Activated naive CD4-positive, alpha-beta T cell treated with anti-CD3 and anti-CD28 coated beads, Interleukin-2, amount 50 U/mL, for 16 hours (primary cell): ENCODE measurements at places on chromosomes 3 and 15.

GRCh38 chr3:113251817-113252216 lies 40.5 kb downstream of the BOC start:
- no peak for DNase-seq

GRCh38 chr15:99438691-99439523 lies 126.9 kb upstream of the MEF2A start:
- peak; percentile 44 for DNase-seq

- no peak for DNase-seq
These were observed 9.4 kb upstream of the SACM1L start for GRCh38 chr3:45679805-45680204.

- no peak for DNase-seq
These were observed 630.9 kb upstream of the AGTR1 start for GRCh38 chr3:148066802-148067201.

GRCh38 chr3:170728181-170728580 lies 141.8 kb downstream of the RPL22L1 start:
- DNase-seq = no peak

GRCh38 chr15:91942720-91943394 lies 89.3 kb downstream of the SLCO3A1 start:
- DNase-seq = no peak

DNA sequence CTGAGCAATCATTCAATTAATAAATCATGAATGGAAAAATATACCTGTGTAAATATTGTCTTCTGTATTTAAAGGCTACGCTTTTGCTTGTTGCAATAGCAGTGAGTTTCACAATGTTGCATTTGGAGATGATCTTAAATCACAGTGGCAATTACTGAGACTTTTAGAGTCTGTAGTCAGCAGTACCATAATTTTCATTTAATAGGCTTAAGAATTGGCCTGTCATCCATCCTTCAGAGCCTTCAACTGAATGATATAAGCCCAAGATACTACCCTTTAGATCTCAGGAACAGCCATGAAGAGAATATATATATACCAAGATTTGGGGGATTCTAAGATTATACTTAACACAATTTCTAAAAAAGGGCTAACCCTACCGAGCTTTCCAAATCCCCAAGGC lies 458.1 kb downstream of the GBE1 start:
- no peak for DNase-seq

DNA sequence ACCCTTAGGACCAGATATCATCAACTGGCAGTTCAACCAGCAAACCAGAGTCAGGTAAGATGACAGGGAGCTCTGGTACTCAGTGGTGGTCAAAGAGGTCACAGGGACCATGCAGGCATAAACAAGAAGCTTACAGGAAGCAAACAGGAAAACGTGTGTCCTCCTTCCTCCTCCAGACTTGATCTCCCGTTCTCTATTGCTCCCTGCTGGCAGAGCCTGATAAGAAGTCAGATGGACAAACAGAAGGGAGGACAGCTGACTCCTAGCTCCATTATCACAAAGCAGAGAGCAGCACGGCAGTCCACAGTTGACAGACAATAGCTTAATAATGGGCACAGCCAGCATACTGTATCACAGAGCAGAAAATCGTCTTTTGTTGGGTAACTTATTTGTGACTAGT lies 156.5 kb upstream of the SLC2A2 start:
- no peak for DNase-seq

DNA sequence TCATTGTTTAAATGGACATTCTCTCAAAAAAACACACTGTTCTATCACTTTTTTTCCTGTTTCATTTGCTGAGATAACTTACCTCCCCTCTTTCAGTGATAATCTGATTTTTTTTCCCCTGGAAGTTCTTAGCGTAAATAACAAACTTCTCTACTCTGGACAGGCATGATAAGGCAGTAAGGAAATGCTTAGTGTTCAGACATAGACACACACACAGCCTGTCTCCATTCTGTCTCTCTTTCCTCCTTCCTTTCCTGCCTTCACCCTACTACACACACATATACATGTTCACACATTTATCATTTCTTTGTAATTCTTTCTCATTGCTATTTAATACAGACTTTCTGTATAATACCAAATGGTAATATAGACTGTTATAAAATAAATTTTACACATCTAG lies 470.8 kb upstream of the ROBO1 start:
- DNase-seq = no peak

DNA sequence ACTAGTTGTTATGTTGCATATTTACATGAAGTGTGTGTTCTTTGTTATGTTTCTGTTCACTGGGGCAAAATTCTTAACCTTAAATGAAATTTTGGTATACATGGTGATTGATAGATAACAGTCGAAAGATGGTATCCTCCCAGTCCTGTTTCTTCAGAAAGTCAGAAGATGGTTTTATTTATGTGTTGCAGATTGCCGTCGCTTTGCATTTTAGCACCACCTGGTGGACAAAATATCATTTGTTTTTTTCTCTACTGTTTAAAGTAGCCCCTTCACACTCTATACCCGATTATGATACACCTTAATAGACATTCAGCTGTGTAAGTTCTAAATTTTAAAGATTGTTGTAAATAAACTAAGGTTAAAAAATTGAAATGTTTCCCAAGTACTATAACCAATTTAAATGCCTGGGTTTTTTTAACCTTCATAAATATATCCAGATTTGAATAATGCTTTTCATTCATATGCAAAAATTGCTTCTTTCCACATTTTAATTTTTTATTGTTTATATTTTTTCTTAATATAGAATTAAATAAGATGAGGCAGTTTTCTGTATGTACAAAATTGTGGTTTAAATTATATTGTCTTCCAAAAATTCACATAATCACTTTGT lies 152.2 kb downstream of the ALCAM start:
- no peak for DNase-seq

DNA sequence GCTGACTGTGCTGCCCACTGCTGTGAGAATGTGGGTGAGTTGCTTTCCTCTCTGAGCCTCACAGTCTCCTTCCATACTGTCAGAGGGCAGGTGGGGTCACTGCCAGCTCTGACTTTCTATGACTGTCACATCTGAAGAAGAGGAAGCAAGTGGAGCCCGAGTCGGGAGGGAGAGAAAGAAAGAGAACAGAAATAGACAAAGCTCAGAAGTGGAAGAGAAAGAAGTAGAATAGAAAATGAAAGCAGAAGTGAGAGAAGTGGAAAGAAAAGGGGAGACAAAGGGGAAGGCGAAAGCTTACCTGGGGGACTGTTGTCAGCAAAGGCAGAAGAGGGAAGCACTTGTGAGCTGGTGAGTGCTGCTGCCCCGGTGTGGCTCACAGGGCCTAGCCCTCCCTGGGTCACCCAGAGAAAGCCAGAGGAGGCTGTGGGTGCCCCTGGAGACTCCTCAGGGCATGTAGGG lies 57.9 kb downstream of the EPHB1 start:
- no peak for DNase-seq

DNA sequence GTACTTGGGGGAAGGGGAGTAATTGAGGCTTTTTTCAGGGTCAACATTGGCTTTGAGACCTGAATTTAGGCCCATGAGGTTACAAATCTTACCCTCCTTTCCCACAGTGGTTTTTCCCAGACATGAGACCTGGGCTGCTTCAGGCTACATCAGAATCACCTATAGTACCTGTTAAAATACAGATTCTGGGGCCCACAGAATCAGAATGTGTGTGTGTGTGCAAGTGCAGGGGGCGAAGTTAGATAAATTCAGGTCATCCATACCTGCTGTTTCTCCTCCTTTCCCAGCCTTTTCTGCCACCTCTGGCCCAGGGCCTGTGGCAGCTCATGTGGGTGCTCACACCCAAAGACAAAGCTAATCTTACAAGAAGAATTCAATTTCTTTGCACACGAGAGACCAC lies 110.5 kb downstream of the RAB11A start:
- DNase-seq = no peak

DNA sequence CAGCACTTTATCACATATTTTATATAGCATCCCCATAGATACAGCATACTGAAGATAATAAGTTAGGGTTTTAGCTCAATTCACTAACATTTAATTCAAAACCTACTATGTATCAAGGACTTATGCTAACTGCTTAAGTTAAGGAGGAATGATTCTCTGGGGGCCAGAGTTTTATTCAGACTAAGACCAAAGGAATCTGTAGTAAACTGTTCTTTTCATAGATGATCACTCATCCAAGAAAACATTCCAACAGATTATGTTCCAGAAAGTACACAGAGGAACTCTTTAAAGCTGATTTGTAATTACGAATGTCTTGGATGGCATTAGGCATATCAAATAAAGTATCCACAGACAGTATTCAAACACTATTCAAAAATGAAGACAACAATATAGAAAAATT lies 226.4 kb downstream of the SCAPER start:
- DNase-seq = no peak

- no peak for DNase-seq
These were observed 40.8 kb upstream of the ST3GAL6 start for GRCh38 chr3:98722389-98722788.

DNA sequence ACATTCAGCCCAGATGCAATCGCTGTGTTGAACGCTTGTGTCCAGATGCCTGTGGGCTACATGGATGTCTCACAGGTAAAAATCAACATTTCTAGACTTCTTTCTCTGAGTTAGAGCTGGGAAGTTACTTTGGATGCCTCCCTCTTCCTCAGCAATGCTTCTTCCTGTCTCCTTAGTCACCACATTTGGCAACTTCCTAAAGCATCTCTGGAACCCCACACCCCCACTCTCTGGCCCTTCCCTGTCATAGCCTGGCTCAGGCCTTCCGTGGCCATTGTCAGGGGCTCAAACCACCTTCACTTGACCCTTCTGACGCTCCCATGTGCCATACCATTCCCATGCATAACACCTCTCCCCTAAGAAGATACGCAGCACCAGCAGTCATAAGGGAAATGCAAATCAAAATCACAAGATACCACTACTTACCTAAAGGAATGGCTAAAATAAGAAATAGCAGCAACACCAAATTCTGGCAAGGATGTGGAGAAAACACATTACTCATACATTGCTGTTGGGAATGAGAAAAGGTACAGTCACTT lies 21.6 kb upstream of the RGMA start:
- no peak for DNase-seq

DNA sequence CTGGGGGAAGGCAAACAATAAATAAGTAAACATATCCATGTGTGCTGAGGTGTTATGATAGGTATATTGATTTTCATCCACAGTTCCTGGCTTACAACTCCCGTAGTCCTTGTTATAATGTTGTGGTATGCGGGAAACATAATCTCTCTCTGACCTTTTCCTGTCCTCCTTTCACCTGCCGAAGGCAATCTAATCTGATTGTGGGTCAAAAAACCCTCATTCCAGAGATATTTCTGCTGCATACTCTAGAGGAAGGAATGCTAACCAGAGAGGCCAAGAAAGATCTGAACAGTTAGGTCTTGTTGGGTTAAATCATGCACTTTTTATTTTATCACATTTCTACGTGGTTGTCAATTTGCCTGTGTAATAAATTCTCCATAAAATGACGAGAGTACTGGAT lies 383.6 kb upstream of the SEMA6D start:
- DNase-seq = no peak

GRCh38 chr15:65806397-65806796 lies 14.3 kb upstream of the DENND4A start:
- DNase-seq = no peak

DNA sequence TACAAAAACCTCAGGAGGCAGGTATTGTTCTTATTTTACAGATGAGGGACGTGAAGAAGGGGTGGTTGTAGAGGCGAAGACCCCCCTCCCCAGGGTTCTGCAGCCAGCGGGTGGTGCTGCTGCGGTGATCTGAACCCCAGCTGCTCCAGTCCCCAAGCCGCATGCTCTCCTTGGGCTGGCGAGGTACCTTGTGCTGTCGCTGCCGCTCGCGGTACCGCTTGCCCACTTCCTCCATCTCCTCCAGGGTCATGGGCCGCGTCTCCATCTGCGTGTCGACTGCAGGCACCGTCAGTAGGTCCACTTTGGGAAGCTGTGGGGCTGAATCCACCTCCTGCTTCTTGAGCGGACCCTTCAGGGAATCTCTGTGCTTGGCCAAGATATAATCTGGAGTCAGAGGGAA lies 17.5 kb downstream of the EFCAB12 start:
- DNase-seq = no peak

DNA sequence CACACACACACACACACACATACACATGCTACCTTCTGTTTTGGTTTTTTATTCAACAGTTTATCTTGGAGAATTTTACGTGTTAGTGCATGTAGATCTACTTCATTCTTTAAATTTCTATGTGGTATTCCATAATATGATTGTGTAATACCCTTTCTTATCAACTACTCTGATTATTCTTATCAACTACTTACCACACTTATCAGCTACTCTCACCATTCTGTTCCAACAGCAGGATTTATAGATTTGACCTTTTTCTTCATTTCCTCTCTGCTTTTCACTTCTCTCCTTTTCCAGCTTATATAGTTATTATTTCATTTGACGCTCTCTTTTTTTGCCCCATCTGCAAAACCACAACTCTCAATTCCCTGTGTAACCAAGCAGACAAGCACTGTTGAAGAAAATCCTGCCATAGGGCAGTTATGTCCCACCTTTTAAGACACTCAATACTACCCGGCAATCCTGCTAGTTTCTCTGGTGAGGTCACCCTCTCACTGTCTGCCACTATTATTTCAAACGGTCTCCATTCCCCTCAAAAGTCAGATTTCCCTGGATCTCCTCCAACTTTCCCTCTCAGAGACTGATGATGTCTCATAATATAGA lies 56.9 kb upstream of the SATB1 start:
- DNase-seq = no peak

- no peak for DNase-seq
These were observed 46.2 kb downstream of the CD200 start for GRCh38 chr3:112379020-112379690.

GRCh38 chr3:120350401-120350941 lies 1.3 kb upstream of the LRRC58 start:
- DNase-seq = no peak

DNA sequence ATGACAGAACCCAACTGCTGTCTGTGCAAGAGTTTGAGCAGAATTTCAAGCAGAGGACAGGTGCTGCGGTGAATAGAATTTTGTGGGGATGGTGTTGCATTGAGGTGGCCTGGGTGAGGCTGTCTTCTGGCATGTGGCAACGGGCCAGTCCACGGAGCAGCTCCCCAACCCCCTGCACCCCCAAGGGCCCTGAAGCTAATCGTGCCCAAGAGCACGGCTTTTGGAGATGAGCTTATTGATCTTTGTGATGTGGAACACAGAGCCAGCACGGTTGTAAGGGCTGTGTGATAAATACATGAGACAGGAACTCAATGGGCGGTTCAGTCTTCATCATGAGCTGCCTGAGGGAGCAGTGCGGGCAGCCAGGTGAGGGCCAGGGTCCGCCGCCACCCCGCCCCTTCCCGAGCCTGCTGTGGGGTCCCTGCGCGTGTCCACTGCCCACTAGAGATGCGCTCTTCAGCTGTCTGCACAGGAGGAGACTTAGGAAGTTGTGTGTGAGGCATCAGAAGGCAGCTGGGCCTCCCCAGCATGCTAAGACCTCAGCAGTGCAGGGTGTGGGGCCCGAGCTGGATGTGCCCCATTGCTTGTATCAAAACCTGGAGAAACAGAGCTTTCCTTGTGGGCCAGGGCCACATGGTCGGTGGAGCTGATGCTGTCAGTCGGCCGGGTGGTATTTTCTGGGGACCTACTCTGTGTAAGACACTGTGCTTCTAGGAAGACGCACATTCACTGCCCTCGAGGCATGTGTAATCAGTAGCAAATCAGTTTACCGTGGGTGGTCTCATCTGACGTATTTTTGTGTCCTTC lies 90.5 kb downstream of the CHRNA7 start:
- DNase-seq = no peak
